ENCODE measurements at places on chromosomes 5 and 9.

- DNase-seq: no peak
Observed at GRCh38 chr5:10507575-10508096, 56.2 kb upstream of the ANKRD33B start.

DNA sequence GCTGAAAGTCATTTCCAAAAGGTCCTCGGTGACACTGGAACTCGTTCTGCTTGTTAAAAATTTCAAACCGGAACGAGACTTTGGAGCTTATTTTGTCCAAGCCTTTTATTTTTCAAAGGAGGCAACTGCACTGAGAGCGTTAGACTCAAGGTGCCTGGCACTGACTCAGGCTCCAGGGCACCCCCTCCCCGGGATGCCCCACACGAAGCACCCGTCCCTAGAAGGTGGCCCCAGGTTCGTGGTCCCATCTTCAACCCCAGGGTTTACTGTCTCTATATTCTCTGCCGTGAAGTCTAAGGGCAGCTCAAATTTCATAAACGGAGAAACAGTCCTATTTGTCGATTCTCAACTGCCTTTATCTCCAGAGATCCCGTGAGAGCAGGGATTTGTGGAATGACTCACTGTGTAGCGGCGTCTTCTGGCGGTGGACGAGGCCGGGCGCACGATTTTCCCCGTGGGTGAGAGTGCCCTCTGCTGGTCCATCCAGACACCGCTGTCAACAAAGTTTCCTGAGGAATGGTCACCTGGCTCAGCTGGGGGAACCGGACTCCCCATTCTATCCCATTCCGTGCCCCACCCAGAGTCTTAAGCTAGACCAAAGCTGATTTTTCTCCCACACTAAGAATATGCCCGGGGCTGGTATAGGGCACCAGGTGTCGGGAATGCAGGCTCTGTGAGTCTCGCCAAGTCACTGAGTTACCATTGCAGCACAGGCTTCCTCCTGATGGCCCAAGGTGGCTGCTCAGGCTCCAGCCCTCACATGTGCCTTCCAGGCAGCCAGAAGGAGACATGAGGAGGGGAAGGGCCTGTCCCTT lies 27.1 kb upstream of the SLC6A19 start:
- no peak for DNase-seq

GRCh38 chr9:129934041-129934591 lies 98.9 kb downstream of the USP20 start:
- no peak for DNase-seq

DNA sequence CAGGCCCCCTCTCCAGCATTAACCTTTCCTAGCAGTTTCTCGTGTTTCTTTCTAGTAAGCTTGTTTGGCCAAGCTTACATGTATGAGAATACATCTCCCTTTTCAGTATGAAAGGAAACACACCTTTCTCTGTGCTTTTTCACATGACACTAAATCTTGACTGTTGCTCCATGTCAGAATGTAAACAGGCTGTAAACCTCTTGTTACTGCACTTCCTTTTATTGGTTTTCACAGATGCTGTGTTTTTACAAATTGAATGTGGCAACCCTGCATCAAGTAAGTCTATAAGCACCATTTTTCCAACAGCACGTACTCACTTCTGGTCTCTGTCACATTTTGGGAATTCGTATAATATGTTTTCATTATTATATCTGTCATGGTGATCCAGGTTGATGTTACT lies 2.2 kb upstream of the CANX start:
- no peak for DNase-seq

DNA sequence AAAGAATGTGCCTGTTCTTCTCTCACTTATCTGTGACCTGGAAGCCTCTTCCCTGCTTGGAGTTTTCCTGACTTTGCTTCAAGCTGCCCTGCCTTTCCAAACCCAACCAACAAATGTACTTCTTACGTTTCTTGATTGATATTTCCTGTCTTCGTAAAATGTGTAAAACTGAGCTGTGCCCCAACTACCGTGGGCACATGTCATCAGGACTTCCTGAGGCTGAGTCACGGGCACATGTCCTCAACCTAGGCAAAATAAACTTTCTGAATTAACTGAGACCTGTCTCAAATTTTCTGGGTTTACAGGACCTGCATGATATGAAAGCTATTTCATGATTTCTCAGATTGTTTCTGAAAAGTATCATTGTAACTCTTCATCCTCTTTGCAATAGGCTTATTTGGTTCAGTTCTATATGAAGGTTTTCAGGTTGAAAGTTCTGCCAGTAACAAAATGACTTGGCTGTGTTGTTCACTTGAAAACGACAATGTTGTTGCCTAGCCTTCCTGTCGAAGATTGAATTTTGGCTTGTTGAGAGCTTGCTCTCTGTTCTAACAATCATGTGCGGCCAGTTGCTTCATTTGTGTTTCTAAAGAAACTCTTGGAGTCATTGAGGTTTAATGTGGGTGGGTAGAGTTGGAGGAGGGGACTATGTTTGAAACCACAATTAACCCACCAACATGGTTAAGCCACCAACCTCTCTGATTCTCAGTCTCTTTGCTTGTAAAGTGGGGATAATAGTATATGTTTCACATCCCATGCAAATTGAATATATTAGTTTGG lies 145.6 kb downstream of the FBXL7 start:
- DNase-seq: no peak

- DNase-seq: no peak
Observed at GRCh38 chr5:31144364-31144763, 49.1 kb upstream of the CDH6 start.

GRCh38 chr5:9278921-9279603 lies 266.8 kb downstream of the SEMA5A start:
- no peak for DNase-seq

DNA sequence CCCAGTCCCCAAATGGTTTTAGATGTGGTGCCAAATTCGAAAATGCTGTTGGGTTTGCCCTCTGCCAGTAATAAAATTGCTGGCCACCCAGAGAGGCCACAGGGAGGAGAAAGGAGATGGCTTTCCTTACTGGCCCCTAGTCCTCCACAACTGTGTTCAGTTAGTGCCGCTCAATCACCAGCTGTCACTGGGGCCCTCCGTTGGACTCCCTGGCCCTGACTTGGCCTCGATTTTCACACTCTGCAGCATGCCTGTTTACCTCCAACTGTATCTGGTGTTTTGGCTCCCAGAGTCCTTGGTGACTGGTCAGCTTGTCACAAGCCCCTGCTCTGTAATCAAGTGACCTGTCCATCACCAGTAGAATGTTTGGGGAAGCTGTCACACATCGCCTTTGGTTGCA lies 97.8 kb downstream of the PAPPA start:
- no peak for DNase-seq

DNA sequence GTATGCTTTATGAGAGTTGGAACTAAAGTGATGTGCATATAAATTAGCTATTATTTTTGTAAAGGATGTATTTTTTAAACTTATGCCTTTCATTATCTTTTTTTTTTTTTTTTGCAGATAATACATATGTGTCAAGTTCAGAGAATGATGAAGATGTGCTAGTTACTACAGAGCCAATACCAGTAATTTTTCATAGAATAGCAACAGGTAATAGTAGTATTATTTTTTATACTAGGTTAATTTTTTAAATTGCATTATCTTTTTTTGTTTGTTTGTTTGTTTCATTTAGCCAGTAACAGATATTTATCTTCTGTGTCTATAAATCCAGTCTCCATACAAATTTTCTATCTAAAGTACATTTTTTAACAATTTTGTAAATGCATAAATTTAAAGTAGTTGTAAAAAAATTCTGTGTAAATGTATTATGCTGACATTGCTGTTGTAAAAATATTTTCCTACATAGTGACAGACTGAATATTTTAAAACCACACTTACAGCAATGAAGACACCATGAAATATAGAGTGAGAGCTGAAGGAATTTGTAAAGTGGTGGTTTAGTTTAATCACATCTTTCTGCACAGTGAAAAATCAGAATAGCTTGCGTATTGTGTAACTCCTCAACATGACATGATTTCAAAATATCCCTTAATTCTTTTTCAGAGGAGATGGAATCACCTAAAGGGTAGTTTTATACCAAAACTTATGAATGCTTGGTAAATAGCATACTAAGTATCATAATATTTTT lies 93.3 kb downstream of the PARP8 start:
- no peak for DNase-seq

GRCh38 chr5:154518438-154518867 lies 40.4 kb upstream of the HAND1 start:
- no peak for DNase-seq

DNA sequence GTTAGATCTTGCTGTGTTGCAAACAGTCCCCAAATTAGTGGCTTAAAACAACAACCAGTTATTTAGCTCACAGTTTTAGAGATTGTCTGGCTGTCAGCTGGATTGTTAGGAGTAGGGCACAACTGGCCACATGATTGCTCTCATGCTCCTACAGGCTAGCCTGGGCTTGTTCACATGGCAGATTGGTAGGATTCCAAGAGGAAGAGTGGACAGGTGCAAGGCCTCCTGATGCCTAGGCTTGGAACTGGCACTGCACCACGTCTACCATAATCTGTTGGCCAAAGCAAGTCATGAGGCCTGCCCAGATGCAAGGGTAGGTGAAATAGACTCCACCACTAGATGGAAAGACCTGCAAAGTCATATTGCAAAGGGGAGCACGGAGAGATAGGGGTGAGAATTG lies 76.4 kb downstream of the ACER2 start:
- DNase-seq: no peak

GRCh38 chr9:86798966-86799365 lies 148.3 kb downstream of the GAS1 start:
- no peak for DNase-seq

- DNase-seq: no peak
Observed at GRCh38 chr5:157130925-157131324, 11.7 kb downstream of the MED7 start.

DNA sequence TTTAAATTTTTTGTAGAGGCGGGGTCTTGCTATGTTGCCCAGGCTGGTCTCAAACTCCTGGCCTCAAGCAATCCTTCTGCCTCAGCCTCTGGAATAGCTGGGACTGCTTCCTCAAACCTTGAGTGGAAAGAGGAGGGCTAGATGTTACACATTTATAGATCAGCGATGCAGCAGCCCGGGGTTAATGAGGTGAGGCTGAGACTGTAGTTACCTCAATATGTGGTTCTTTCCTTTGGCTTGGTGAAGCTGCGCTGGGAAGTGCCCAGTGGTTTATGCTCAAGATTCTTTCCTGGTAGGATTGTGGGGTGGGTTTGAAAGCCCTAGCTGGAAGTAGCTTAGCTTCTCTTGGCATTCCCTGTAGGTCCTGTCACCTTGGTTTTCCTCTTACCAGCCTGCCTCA lies 22.5 kb downstream of the ZNF618 start:
- DNase-seq: no peak

DNA sequence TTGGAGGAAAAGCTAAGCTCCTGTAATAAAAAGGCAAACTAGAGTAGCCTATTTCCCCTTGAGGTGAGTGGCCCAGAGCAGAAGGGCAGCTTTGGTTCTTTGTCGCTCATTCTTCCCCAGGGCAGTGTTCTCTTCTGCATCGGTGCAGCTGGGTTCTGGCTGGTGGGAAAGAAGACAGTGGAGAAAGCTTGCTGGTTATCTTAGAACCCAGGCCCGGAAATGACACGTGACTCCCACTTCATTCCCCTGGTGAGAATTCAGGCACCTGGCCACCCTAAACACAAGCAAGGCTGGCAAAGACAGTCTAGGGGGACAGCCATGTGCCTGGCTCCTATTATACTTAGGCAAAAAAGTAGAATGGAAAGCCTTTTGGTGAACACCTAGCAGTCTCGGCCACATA lies 32.5 kb upstream of the GSN start:
- DNase-seq: no peak

DNA sequence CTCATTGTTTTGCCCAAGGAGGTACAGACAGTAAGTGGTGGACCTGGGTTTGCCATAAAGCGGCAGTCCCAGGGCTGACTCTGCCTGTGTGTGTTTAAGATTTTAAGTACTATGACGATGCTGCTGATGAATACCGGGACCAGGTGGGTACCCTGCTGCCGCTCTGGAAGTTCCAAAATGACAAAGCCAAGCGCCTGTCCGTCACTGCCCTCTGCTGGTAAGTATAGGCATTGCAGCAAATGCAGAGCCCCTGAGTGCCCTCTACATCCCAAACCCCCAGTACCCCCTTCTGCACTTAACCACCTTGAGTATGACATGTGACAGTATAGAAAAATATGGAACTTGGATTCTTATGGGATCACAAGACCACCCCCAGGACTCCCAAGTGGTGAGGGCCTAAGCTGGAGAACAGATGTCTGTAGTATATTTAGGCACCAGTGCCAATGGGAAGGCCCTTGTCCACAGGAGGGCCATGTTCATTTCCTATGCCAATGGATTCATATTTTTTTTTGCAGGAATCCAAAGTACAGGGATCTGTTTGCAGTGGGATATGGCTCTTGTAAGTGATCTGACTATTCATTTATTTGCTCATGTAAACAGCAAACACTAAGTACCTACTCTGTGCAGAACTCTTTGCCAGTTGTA lies 22.0 kb downstream of the ENHO start:
- DNase-seq: peak; percentile 54

GRCh38 chr5:39315995-39316394 lies 48.3 kb downstream of the C9 start:
- DNase-seq: no peak

GRCh38 chr5:102306121-102306520 lies 10.0 kb upstream of the SLCO4C1 start:
- no peak for DNase-seq

DNA sequence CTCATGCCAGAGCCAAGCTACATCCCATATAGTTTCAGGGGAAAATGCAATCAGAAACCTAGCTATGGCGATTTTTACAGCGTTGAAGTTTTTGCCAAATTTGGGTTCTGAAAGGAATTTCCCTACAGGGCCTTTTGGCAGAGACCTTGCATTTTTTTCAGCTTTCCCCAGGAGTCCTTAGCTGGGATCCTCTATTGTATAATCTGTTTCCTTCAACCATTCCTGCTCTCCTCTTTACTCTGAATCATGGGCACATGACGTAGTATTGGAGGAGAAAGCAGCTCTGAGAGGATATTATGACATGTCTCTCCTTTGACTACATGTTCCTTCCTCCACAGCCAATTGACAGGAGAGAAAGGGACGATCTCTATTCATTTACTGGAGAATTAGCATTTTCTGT lies 118.5 kb upstream of the ERCC6L2 start:
- DNase-seq: no peak

- DNase-seq: no peak
Observed at GRCh38 chr5:168941901-168942300, 359.0 kb downstream of the SLIT3 start.

DNA sequence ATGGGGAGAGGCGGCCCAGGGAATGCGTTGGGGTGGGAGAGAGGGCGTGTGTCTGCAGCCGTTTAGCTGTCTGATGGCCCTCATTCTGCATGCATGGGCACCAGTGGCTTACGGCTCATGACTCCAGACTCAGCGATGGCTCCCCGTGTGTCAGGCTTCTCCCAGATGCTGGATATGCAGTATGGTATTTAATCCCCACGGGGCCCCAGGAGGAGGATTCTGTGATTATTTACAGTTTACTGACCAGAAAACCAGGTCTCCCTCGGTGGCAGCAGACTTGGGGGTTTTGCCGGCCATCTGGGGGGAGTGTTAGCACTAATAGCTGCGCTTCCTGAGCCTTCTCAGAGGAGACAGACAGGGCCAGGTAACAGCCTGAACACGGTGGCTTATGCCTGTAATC lies 4.3 kb downstream of the PRDM12 start:
- no peak for DNase-seq

DNA sequence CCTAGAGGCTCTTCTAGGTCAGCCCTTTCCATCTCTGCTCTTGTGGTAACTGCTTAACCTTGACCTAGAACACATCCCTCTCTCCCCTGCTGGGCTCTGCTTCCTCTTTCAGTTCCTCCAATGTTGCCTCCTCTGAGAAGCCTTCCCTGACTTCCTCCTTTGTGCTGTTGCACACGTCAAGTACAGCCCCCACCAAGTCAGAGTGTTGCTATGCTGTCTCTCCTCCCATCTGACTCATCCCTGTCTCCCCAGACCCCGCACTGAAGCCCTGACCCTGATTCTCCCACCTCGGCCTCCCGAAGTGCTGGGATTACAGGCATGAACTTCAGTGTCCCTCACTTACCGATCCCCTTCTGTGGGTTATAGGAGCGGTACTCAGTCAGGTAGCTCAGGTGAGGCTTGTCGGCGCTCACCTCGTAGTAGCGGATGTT lies 10.4 kb upstream of the TRIM14 start:
- DNase-seq: no peak
